ENCODE measurements at places on chromosomes 2 and 18. TPM values are rescaled to one million over a fixed set of nuclear protein-coding genes. Genes with fewer than 3 reads are reported as not detected.

DNA sequence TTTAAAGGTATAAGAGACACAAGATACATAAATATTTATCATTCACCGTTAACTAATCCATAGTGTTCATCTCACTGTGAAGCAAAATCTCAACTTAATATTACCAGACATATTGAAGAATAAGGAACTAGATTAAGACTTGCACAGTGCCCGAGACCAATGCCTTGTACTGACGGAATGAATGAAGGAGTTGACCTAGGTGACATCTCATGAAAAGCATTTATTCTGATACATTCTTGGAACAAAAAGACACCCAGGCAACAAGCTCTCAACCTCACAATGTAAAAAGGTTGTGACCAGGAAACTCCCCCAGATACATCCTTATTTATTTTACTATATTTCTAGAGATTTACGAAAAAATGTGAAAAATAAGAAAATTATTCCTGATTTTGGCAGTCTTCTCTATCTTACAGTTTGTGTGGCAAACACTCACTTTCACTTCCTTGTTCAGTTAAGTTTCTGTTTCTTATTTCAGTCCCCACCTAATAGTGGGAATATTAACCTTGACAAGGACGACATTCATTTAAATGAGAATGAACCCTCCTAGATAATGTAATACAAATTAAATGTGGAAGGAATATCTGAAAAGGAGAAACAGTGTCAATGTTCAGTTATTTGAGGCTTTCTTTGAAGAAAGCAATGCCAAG, 28.4 kb downstream of the M1AP start:
- ATAC-seq, result no peak

- ATAC-seq, result no peak
These were observed 132.2 kb downstream of the AKAIN1 start for GRCh38 chr18:5064841-5065370.

DNA sequence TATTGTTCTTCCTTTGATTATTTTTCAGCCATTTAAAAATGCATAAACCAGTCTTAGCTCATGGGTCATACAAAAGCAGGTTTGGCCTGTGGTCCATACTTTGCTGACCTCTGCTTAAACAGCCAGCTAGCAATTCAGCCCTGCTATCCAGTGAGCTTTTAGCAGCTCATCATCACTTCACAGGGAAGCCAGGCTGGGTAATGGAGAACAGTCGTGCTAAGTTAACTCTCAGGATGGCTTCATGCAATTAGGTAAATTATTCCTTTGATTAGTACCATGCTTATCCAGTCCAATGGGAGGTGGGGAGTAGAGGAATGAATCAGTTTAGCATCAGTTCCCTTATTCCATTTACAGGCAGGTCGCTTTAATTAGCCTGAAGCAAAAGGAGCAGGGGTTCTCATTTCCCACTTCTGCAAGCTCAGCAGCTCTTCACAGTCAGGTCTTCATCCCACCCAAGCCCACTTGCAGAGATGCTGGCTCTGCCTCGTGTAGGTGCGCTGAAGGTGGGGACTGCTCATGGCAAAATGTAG, 109.8 kb upstream of the ALPP start:
- no peak for ATAC-seq

DNA sequence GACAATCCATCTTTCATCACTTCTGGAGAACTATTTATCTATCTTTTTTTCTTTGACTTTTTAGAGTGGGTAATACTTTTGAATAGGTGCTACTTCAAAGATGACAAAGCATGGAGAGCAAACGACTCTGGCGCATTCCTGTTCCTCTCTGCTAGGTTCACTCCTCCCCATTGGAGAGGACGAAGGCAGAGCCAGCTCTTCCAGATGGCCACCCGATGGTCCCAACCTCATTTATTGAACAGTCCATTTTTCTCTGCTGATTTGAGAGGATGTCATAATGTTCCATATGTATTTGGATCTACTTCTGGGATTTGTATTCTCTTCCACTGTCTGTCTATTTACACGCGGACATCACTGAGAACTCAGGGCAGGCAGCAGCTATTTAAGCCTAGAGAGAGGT, 284.3 kb upstream of the CXCR4 start:
- ATAC-seq, result no peak

DNA sequence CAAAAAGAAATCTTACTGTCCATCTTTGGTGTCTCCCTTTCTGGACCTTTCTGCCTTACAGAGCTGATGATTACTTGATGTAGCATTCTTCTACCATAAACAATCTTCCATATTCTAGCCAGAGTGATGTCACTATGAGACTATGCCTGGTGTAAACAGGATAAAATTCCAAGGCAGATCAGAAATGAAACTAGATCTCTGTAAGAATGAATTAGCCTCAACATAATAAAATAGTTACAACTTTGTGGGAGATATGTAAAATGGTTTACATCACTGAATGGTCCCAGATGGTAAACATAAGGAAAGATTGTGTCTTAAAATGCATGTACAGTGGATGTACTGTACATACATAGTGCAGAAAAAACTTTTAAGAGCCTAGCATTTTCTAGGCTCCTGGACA, 112.3 kb upstream of the ZNF521 start:
- no peak for ATAC-seq

DNA sequence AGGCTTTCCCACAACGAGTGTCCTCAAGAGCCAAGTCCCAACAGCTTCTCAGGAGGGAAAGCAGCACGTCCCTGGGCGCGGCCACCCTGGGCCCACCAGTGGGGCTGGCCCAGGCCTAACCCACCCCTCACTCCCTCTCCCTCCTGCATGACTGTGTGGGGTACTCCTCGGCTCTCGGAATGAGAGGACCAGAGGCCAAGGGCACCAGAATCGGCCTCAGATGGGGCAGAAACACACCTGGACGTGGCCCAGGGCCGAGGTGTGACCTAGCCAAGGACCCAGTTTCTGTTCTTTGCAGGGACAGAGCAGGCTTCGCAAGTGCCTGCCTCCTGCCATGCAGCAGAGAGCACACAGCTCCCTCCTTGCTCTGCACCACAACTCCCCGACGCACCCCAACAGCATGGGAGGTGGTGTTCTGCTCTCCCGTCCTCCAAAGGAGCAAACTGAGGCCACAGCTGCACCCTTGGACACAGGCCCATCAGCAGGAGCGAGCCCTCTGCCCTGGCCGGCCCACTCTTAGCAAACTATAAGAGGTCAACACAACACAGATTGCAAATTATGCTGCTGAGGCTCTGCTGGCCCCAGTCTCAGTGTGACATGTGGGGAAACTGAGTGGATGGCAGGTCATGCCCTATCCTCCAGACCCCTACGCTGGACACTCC, 19.7 kb downstream of the HS6ST1 start:
- no peak for ATAC-seq

DNA sequence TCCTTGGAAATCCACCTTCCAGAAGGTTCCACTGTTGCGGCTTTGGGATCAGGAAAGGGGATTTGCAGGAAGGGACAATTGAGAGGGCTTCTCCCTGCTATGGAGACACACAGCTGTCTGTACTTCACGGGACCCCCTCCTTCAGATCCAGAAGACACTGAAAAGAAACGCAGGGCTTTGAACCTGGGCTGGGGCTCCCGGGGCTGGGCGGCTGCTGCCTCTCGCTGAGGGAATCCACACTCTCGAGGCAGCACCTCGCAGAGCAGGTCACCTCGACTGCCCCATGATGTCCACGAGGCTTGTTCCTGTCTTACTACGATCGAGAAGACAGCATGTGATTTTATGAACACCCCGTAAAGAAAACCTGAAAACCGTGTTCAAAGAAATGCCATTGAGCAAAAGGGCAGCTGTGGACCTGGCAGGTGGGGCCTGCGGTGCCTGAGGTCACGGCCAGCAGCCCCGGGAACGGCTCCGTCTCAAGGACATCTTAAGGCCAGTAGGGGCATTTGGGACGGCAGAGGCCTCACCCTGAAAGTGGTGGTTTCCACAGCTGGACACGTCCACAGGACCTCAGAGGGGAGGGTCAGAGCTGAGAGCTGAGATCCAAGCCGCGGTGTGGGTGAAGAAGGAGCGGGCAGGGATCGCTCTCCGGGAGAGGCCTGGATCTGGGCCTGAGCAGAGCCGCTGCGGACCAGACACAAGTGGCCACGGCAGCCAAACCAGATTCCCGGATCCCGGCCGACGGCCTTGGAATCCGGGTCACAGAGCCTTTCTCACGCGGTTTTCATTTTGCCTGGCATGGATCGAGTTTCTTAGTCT, 165.7 kb downstream of the RTP5 start:
- no peak for ATAC-seq

- ATAC-seq, result no peak
These were observed 65.8 kb upstream of the RIOK3 start for GRCh38 chr18:23387265-23387664.

The AP1S3 gene
- total RNA-seq, result 5.2 TPM

The BIN1 gene
- total RNA-seq, result 55.5 TPM

The AKAIN1 gene
- total RNA-seq, result not detected

The ZNF396 gene
- total RNA-seq, result 3.2 TPM

The TXNDC2 gene
- total RNA-seq, result 1.9 TPM

The IL1B gene
- total RNA-seq, result 0.66 TPM
